SW 1271 (cell line): ENCODE measurements at places on chromosomes 1 and 21.

DNA sequence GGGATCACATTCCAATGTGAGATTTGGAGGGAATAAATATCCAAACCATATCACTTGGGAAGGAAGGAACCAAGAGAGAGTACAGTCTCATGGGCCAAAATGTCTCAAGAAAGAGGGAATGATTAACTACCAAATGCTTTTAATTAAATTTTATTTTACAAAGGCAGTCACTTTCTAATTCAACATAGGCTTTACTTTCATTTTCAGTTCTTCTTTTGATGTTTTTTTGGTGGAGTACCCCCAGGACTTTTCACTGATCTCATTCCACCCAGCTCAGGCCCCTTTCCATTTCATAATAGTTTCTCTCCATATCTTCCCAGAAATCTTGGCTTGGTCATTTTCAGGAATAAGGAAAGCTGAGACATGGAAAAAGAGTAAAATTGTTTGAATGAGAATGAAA is 5.1 kb upstream of the SLAMF7 start:
- DNase-seq: no peak

- no peak for DNase-seq
Observed at GRCh38 chr1:243420946-243421685, 165.3 kb downstream of the SDCCAG8 start.

DNA sequence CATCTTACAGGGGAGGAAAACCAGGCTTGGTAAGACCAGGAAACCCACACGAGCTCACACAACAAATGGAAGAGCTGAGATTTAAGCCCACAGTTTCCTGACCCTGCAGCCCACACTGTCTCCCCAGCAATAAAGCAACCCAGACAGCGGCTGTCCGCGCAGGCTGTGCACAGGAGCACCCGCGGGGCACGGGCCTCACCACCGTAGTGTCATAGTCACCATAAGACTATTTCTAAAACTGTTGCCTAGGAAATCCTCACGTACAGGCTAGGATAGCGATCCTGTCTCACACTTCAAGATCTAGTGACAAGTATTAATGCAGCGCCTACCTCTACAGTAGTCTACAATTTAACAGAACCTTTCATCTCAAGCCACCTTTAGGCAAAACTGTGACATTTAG is 54.0 kb upstream of the SYT6 start:
- no peak for DNase-seq

DNA sequence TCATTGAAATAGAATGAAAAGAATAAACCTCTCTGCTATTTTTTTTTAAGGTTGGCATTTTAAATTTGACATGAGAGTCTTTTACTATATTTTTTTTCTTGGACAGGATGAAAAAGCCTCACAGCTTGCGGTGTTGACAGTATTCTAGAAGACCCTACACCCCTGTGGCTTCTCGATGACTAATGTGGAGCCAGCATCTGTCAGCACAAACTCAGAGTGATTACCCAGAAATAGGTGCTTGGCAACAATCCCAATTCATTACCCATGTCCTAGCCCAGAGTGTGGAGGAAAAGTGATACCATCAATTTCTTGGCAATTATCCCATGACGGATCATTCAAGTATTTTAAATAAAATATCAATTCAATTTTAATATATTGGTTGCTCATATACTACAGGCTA is 186.8 kb upstream of the MAP1LC3C start:
- DNase-seq: no peak

DNA sequence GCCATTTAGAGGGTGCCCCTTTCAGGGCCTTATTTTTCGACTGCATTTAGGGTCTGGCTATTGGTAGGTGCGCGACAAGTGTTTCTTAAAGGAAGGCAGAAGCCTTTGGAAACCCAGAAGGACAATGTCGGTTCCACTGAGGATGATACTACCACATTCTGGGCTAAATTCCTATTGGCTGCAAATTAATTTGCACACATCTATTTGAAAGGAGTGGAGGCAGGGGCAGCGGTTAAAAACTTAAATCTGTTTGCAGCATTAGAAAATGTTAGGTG is 1.1 kb downstream of the PATJ start:
- DNase-seq: no peak
